ENCODE measurements at places on chromosomes 2 and 18.

- DNase-seq: no peak
These were observed 3.8 kb upstream of the SEMA4C start for GRCh38 chr2:96873651-96874096.

- DNase-seq: peak; percentile 21
These were observed 25.9 kb upstream of the DNER start for GRCh38 chr2:229740279-229740678.

- no peak for DNase-seq
These were observed 46.6 kb downstream of the CCDC138 start for GRCh38 chr2:108833219-108833618.

DNA sequence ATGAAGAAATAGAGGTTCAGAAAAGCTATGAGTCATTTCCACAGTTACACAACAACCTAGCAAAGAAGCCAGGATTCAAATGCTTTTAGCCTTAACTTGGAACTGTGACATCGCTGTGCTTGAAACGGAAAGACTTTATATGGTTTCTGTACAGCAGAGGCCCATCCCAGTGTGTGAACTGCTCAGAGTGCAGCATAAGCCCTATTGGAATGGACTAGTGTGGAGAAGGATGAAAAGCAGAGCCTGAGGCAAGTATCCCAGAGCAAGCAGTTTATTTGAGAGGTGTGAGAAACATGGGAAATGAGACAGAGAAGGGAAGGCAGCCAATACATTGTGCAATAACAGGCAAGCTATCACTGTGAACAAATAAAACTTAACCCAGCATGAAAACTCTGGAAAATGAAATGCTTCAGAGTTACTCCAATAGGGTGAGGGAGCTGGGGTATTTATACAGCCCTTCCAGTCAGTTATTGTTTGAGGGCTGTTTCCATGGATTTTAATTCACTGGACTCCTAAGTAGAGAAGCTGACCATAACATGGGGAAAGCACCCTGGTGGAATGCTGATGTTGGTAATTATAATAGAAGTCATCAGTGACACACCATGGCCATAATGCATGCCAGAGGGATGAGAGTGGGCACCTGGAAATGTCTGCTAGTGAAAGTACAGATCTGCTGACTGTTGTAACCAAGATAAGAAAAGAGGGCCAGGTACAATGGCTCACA is 254.0 kb upstream of the POU3F3 start:
- DNase-seq: no peak

GRCh38 chr2:100136310-100136709 is 6.1 kb downstream of the AFF3 start:
- DNase-seq: peak; percentile 33

DNA sequence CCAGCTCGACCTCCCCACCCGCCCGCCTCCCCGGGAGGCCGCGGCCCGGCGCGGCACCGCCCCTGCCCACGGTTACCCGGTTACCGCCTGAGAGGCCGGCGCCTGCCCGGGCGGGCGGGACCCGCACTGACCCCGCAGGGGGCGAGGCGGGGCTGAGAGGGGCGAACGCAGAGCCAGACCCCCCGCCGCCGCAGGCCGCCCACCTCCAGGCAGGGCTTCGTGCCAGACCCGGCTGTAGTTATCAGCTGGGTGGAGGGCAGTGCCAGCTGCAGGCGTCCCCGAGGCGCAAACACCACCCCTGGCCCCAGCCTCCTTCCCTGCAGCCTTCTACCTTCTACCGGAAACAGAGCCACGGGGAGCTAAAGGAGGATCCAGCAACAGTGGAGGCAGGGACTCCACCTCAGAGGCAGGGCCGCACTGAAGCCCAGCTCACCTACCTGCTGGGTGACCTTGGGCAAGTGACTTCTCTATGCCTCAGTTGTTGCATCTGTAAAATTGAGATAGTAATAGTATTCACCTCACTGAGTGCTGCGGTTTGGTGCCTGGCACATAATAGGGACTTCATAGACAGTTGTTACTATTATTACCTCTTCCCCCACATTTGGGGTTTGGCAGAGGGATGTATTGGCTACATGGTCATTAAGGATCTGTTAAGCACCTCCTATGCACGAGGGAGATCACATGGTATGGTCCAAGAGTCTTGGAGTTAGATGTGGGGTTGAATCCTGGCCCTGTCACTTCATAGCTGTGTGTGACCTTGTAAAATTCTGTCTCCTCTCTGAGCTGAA is 231.6 kb upstream of the SMAD2 start:
- DNase-seq: peak; percentile 42

DNA sequence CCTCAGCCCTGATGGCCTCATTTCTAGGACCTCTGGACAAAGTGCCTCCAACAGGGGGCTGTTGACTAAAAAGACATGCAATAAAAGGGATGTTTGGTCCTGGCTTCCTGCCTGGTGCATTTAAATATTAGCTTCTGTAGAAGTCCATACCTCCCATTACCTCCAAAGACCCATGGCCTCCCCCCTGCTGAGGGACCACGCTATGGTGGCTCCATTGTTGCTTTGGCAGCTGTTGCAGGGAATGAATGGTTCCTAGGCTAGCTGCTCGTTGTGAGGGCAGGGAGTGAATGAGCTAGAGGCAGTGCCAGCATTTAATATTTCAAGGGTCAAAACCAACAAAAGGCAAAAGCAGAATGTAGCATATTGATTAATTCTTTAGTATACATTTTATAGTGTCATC is 285.9 kb downstream of the SLC8A1 start:
- no peak for DNase-seq

DNA sequence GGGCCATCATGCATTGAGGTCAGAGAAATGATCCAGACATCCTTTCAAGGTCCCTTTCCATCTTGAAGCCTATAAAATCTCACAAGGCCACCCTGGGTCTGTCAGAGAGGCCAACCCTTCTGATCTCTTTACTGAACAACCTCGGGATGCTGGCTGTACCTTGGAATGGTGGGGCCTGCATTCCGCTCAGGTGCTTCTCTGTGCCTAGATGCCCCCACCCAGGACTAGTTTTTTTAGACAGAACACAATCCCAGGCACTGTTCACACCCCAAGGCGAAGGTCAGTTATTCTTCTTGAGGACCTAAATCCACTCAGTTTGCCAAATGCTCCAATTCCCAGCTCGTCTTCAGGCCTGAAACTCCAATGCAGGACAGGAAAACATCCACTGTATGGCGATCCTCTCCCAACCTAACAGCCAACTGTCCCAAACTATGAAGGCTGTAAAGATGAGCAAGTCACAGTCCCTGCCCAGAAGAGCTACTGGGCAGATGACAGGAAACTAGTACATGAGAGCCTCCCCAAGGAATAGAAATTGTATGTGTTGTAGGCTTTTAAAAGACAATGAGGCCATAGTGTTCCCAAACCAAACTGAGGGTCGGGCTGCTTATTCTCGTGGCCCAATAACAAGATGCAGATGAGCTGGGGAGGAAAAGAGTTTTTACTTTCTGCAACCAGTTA is 154.4 kb upstream of the ACAA2 start:
- DNase-seq: no peak

DNA sequence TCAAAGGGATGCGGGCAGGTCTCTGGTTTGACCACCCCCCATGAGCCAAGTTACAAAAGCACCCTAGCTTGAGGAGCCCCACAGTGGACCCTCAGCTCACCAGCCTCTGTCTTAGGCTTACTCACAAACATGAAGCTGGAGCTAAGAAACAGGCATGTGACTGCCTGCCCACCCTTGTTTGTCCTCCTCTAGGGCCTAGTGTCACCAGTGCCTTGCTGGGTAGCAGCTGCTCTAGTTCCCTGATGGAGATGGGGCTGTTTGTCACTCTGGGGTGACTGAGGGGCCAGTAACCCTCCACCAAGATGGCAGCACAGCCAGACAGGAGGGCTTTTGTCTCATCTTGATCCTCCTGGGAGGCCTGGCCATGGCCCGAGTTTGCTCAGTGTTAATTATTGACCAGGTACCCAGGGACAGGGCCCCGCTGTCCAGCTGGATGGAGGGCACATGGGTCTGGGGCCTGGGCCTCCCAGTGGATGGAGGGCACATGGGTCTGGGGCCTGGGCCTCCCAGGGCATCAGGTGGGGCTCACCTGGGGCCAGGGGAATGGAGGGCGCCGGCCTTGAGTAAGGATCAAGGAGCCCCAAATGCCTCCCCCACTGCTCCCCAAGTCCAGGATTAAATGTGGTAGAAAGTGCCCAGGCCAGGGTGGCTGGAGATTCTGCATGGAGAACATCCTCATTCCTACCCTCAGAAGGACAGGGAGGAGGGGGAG is 185.9 kb upstream of the HAAO start:
- DNase-seq: no peak

GRCh38 chr2:66082581-66082980 is 352.3 kb upstream of the MEIS1 start:
- no peak for DNase-seq
